ENCODE measurements at places on chromosomes 1 and 21.
A peak's percentile ranks its signal among the peaks of the same experiment; 100 is the strongest.

GRCh38 chr1:151402764-151403163 is 3.4 kb downstream of the PSMB4 start:
- DNase-seq = no peak

DNA sequence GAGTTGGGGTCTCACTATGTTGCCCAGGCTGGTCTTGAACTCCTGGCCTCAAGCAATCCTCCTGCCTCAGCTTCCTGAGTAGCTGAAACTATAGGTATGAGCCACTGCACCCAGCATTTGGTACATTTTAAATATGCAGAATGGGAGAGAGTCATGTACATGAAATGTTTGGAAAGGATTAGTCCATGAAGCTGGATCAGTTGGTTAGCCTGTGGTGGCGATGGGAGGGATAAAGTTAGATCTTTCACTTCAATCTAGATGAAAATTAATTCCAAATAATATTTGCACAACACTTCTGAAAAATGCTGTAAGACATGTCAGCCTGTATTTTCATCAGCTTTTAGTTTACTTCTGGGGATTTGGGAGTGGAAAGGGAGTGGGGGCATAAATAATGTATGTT is 188.9 kb downstream of the HUNK start:
- DNase-seq = no peak

- DNase-seq = no peak
Observed at GRCh38 chr1:12112711-12113161, 49.6 kb downstream of the TNFRSF8 start.

DNA sequence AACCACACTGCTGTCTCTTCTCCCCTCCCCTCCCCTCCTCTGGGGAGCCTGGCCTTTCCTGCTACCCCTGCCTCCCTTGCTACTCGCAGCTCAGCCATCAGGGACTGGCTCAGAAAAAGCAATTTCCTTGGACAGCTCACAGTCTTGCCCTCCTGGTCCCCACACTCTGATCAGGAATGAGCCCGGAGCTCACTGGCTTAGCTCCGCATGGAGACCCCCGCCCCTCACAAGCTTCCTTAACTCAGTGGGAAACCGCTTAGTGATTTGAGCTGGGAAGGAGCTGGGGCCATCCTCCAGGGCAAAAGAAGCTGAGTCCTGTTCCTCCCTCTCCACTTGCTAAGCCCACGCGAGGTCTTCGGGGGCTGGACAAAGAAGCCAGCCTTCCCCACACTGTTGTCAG is 70.3 kb upstream of the ACTL8 start:
- no peak for DNase-seq

DNA sequence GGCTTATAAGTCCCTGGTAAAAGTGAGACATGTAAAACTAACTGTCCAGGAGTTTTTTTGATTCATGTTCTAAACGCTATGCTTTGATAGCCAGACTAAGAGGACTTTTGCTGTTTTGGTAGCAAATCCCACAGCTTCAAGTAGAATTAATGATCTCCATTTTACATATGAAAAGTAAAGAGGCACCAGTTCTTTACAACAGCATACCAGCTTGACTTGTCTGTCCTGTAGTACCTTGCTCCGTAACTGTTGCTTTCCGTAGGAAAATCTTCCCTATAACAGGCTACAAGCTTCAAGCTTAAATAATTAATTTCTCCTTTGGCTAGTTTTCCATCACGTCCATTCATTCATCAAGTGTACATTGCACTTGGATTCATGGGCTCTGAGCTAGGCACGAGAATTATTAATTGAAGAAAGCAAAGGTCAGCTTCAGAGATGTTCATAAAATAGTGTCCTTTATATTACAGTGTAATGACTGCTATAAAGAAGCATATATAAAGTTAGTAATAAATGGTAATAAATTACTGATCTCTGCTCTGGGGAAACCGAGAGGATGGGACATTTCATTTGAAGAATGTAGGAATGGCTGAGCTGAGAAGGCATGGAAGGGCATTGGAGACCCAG is 29.2 kb downstream of the B3GALT5 start:
- DNase-seq = no peak

DNA sequence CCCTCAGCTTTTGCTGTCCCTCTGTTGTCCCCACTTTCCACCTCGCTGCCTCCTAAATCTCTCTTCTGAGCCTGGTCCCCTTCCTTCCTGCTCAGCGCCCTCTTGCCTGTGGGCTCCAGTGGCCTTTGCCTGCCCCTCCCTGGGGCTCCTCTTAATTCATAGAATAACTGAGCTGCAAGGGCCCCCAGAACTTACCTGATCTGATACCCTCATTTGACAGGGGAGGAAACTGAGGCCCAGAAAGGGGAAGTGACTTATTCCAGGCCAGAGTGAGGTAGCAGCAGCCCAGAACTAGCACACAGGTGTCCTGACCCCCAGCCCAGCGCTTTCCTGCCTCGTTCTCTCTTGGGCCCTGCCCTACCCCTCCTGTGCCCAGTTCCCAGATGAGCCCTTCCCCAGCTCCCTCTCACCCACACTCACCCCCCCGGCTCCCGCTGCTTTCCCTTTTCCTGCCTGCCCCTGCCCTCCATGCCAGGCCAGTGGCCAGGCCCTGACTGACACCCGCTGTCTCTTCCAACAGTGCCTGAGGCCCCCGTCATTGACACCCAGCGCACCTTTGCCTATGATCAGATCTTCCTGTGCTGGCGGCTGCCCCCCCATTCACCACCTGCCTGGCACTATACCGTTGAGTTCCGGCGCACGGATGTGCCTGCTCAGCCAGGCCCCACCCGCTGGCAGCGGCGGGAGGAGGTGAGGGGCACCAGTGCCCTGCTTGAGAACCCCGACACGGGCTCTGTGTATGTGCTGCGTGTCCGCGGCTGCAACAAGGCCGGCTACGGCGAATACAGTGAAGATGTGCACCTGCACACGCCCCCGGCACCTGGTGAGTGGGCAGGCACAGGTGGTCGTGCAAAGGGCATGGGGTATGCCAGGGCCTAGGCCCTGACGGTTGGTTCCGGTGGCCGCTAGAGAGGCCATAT is 5.7 kb downstream of the TRIM46 start:
- no peak for DNase-seq

GRCh38 chr1:42830631-42831030 is 13.4 kb upstream of the SVBP start:
- DNase-seq = no peak

DNA sequence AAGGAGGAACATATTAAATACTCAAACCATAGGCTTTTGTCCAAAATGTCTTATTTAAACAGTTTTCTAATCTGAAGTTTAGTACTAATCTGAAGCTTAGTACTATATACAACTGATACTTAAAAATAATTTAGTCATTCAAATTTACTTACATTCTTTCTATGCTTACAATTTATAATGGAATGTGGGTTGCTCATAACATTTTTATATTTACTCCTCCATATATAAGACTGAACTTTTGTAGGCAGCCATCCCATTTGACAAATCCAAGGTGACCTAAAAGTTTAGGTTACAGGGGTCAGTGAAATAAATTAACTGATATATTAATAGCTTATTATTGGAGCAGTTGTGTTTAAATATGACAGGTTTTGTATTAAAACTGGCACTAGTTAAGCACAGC is 570.6 kb downstream of the DPYD start:
- DNase-seq = no peak

GRCh38 chr1:43402089-43402865 is 12.6 kb downstream of the SZT2 start:
- no peak for DNase-seq

GRCh38 chr1:226549937-226550671 is 1.5 kb downstream of the STUM start:
- peak; percentile 35 for DNase-seq

- DNase-seq = no peak
Observed at GRCh38 chr1:86888327-86888726, 25.6 kb downstream of the SELENOF start.

DNA sequence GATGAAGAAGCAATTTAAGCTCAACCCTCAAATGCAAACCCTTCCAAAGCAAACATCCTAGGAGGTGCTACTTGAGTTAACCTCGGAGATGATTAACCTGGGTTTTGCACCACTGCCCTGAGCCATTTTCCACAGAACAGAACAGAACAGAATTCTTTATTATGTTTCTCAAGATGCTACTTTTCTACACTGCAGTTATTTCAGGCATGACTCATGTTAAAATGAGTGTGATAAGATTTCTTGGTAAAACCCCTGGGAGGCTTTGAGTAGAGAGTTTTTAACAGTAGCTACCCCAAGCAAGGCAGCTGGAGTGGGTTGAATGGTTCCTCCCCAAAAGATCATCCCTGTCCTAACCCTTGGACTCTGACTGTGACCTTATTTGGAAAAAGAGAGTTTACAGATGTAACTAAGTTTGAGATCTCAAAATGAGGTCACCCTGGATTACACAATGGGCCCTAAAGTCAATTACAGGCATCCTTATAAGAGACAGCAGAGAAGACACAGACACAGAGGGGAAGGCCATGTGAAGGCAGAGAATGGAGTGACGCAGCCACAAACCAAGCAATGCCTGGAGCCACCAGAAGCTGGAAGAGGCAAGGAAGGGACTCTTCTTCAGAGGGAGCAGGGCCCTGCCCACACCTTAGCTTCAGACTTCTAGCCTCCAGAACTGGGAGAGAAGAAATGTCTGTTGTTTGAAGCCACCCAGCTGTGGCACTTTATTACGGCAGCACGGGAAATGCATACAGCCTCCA is 153.4 kb downstream of the ETS2 start:
- no peak for DNase-seq

GRCh38 chr1:6967431-6968111 is 182.3 kb downstream of the CAMTA1 start:
- DNase-seq = no peak

DNA sequence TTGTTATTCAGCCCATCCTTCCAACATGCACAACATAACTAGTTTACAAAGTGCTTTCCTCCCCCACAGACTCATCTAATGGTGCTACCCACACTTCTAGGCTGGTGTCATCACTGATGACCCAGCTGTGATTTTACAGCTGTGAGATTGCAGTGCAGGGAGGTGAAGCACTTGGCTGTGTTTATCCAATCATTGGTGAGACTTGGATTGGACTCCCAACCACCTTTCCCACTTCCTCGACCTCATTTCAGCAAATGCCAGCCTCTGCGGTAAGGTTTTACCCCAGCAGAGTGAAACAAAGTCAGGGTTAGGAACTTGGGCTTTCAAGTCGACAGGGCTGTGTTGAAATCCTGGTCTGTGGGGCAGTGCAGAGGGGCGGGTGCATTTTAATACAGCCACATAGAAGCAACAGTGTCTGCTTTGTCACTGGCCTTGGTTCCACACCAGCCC is 22.1 kb downstream of the ECHDC2 start:
- DNase-seq = no peak

DNA sequence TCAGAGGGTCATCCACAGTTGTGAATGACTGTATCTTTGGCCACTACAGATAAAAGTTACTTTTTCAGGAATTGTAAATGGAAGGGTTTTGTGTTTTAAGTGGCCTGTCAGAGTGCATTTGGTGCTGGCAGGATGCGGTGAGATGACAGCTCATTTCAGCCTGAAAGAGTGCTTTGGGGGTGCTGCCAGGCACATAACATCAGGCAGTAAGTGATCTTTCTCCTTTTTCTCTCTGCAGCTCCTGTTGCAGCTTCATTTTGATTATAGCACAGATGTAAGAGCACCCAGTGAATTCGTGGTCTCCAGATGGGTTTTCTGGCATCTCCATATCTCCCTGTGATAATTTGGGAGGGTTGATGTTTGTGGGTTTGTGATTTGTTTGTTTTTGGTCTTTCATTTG is 14.8 kb upstream of the FAM163A start:
- no peak for DNase-seq

DNA sequence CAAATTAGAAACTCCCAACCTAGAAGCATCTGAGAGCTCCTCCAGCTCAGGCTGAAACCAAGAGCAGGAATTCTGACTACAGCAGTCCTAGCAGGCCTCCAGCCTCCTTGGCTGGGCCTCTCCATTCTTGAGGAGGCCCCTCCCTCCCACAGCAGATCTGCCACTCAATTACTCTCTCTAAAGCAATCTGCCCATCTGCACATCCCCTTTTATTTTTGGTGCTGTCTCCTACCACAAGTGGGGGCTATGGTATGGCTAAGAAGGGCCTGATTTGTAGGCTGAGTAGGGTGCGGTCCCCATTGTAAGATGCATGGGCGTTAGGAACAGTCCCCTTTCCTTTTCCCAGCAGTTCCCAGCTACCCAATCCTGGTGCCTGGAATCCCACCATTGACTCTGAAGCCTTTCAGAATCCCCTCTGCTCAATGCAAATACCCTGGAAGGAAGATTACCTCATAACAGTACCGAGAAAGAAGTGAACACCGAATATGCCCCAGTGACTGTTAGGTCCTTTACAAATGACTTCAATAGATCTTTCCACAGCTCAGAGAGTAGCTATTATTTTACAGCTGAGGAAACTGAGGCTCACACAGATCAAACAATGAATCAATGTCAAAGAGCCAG is 11.6 kb upstream of the TTC39A start:
- no peak for DNase-seq

GRCh38 chr1:18929686-18930085 is 26.8 kb downstream of the IFFO2 start:
- DNase-seq = no peak

DNA sequence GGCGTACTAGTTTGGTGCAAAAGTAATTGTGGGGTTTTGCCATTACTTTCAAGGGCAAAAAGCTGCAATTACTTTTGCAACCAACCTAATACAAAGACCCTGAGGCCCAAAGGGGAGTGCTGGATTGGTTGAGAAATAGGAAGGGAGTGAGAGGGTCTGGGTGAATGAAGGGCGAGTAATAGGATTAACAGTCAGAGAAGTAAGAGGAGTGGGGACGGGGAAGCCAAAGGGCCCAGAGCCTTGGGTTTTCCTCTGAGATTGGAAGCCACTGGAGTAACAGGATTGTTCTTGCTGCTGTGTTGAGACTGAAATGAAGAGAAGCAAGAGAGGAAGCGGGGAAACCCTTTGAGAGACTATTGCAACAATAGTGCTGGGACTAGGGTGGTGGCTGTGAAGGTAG is 19.0 kb upstream of the PRELP start:
- no peak for DNase-seq

DNA sequence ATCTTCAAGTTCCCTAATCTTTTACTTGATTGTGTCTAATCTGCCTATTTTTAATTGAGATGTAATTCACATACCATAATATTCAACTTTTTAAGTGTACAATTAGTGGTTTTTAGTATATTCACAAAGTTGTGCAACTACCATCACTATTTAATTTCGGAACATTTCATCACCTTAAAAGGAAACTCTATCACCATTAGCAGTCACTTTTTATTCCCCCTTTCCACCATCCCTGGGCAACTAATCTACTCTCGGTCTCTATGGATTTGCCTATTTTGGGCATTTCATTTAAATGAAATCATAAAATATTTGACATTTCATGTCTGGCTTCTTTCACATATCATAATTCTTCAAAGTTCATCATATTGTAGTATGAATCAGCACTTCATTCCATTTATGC is 30.6 kb upstream of the HYI start:
- no peak for DNase-seq

DNA sequence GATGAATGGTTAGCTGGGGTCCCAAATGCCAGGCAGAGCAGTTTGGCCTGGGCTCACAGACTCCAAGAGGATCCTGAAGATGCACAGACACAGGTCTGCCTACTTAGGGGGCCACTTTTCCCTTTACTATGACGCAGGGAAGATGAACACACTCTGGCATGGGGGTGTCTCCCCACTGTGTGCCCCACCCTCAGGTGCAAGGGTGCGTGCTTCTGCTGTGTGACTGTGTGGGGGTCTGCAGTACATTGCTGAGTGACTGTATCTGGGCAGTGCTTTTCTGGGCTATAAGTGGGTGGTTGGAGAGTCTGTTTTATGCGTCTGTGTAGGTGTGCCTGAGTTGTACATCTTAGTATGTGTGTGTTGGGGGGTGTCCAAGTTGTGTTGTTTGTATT is 3.8 kb downstream of the NR0B2 start:
- no peak for DNase-seq
